Ovary (tissue), 10 donors: ENCODE measurements at places on chromosomes 1 and 21. TPM values are rescaled to one million over a fixed set of nuclear protein-coding genes. Genes with fewer than 3 reads are reported as not detected.

The VHLL gene
- total RNA-seq: not detected

The GSTM2 gene
- total RNA-seq: 101 TPM

The TTC24 gene
- not detected for total RNA-seq

The SLC9C2 gene
- 0.65 TPM for total RNA-seq
